ENCODE measurements at places on chromosomes 5 and 9. TPM values are rescaled to one million over a fixed set of nuclear protein-coding genes. Genes with fewer than 3 reads are reported as not detected.

GRCh38 chr9:91408475-91408874 is 15.2 kb downstream of the NFIL3 start:
- DNase-seq = peak; percentile 57

DNA sequence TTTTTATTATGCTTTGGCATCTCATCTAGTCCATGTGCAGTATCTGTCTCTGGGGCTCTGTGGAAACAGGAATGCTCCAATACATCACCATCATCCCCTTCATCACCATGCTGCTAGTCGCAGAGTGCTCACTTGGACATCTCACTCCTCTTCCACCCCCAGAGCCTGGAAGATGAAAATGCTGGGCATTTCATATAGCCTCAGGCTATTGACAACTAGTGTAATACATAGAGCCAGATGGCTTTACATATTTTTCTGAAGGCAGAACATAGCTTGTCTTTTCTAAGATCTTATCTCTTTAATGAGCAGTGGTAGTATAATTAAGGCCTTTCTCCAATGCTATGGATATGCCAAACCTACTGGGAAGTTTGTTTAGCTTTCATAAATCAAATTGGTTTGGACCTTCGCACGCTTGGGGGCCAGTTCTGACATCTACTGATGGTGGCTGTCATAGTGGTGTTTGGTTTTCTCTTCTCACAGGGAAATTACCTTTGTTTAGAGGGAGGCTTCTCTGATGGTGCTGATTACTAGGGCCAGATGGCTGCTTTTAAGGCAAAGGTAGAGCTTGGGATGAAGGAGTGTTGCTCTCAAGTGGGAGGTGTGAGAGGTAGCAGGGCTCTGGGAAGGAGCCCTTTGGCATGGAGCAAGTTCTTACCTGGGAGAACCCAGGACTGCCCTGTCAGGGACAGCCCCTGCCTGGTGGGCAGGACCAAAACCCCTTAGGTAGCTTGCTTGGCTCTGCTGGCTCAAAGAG is 63.1 kb upstream of the CXCL14 start:
- no peak for DNase-seq

DNA sequence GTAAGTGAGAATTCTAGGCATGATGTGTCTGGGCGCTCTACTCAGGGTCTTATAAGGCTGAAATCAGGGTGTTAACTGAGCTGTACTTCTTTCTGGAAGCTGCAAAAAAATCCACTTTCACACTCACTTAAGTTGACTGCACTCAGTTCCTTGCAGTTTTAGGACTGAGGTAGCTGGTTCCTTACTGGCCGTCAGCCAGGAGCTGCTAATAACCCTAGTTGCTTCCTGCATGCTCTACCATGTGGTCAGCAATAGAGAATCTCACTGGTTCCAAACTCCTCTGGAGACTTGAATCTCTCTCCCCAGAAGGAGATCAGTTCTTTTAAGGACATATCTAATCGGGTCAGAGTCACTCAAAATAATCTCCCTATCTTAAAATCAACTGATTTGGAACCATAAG is 911.2 kb downstream of the EFNA5 start:
- no peak for DNase-seq

- DNase-seq = no peak
These were observed 13.1 kb downstream of the C9orf85 start for GRCh38 chr9:71924576-71924975.

- DNase-seq = no peak
These were observed 19.0 kb downstream of the NACC2 start for GRCh38 chr9:136075881-136076678.

Gene RIC1
- 38.8 TPM for total RNA-seq

- no peak for DNase-seq
These were observed 7.3 kb downstream of the ISCA1 start for GRCh38 chr9:86274821-86275643.
